WTC11 (cell line): ENCODE measurements at places on chromosomes 12 and 14. TPM values are rescaled to one million over a fixed set of nuclear protein-coding genes. Genes with fewer than 3 reads are reported as not detected.

GRCh38 chr14:96797582-96798349, 584 bp downstream of the VRK1 start:
- peak; percentile 33 for DNase-seq

- DNase-seq: no peak
Measured at GRCh38 chr12:117165342-117165741, 24.9 kb downstream of the FBXO21 start.

TCL1B gene
- 5.7 to 7.2 TPM (median 7.0 TPM) in 3 replicates for total RNA-seq

DNA sequence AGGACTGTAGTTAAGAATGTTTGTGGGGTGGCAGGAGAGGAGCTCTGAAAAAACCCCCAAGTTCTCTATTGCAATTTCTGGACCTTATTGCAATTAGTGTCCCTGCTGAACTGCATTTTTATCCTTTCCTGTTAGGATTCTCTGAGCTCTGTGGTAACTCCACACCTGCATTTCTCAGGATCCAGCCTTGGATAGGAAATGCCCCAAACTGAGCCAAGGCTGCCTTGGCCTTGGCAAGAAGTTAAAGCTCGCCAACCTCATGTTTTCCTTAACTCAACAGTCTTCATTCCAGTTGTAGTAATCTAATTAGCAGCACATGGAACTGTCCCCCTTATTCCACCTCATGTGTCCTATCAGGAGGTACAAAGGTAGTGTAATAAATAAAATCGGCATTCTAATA, 66.5 kb downstream of the C12orf75 start:
- no peak for DNase-seq

DIO3 gene
- total RNA-seq: 0.52 to 0.80 TPM (median 0.64 TPM) in 3 replicates

C12orf43 gene
- 19.1 to 20.7 TPM (median 19.2 TPM) in 3 replicates for total RNA-seq

CCDC197 gene
- not detected in 3 replicates for total RNA-seq

SMIM41 gene
- total RNA-seq: 0.14 to 0.21 TPM in 2 of 3 replicates, not detected in the other

GRCh38 chr14:99425272-99425681, 55.4 kb downstream of the SETD3 start:
- no peak for DNase-seq

C12orf54 gene
- total RNA-seq: not detected in 3 replicates

DNA sequence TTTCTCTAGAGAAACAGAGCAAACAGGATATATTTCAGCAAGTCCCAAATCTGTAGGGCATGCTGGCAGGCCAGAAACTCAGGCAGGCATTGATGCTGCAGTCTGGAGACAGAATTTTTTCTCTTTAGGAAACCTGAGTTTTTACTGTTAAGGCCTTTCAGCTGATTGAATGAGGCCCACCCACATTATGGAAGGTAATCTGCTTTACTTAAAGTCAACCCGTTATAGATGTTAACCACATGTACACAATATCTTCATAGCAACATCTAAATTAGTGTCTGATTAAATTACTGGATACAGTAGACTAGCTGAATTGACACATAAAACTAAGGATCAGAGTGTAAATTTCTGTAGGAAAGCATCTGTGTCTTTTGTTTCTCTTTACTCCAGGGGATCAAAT, 65.2 kb downstream of the SRGAP1 start:
- DNase-seq: no peak

DNA sequence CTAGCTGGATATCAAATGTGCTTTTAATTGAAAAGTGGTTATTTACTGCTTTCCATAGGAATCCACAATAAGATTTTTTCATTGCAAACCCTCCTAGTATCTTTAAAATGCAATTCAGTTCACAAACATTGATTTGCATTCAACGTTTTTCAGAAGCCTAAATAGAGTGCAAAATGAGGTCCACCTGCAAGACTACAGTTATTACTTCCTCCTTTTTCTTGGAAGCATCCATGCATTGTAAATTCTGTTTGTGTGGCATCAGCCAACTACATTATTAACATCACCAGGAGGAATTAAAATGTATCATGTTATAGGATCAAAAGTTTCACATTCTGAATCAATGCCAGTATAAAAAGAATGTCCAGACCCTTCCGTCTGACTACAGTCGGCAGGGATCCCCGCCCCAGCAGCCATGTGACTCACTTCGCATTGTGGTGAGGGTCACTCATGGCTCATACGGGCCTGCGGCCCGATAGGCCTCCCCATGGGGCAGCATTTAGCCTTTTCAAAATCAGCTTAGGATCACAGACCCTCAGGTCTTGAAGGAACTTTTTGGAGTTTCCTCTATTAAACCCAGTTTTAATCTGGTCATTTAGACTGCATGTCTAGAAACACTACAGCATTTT, 46.3 kb downstream of the NTF3 start:
- DNase-seq: no peak

DNA sequence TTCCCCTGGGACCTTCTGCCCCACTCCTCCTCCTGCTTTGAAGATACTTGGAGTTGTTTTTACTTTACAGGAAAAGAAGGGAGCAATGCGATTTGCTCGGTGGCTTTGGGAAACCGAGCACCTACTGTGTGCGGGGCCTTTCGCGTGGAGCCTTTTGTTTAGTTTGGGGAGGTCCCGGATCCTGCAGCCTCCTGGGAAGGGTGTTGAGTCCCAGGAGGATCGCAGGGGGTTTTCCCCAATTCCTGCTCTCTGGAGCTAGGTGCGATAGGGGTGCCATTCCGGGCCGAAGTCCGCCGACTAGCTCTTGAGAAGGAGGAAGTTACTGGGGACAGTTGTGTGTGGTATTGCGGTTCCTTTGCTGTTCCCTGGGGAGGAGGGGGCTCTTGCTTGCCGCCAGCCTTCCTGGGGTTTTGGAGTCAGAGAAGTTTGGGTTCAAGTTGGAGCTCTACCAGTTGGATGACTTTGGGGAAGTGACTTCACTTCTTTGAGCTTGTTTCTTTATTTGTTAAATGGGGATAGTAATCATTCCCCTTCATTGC, 1.1 kb downstream of the BRI3BP start:
- DNase-seq: no peak

- DNase-seq: no peak
Measured at GRCh38 chr12:12315838-12316237, 34.2 kb downstream of the MANSC1 start.

DNA sequence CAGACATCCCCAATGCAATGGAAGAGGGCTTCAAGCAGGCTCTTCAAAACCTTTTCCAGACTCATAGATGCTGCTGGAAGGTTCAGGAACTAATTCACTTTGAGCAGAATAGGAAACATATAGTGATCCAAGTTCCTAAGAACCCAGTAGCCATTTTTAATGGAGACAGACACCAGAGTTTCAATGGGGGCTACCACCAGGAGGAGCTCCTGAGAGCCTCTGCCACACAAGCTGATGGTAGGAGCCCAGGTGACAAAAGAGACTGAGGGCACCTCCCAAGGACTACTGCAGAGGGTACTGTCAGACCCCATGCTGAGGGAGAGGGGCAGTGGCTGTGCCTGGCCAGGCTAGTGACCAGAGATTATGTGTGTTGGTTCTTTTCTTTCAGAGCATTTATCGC, 45.9 kb downstream of the IFNG start:
- DNase-seq: peak; percentile 69

SYNE2 gene
- 69.8 to 71.1 TPM (median 70.5 TPM) in 3 replicates for total RNA-seq

SLC16A7 gene
- 2.7 to 4.1 TPM (median 3.4 TPM) in 3 replicates for total RNA-seq

DNA sequence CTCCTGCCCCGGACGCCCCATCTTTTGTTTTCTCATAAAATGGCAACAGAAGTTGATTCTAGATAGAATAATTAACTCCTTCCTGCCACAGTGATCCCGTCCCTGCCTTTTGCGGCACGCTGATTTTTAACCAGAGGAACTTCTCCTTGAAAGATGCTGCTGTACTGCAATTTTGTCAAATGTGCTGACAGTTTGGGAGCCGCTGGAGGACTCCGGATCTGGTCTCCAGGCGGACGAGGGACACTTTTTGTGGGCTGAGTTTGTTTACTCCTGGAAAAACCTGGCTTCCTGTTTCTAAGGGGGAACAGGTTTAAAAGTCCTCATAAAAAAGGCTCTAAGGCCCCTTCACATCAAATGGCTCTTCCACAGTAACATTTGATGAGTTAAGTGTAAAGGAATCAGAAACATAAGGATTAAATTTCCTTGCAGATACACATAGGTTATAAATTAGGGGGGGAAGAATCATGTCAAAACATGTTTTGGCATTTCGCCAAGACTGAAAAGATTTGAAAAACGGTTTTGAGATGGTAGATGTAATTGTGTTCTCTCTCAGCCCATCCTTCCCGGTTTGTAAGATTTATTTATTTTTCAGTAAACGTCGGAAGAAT, 15.5 kb downstream of the FZD10 start:
- no peak for DNase-seq

DNA sequence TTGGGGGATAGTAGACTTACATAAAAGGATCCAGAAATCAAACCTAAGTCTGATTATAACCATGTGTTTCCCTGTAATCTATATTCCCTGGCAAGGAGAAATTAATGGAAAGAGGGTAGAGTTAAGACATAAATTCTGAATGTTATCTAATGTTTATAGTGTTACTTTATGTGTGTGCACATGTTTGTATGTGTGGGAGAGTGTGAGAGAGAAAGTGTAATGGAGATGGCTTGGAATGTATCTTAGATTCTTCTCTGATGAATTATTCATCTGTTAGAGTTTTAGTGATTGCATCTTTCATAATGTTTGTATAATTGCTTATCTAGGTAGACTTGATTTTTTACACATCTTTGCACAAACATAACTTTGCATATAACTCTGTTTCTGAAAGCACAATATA, 490.9 kb downstream of the FLRT2 start:
- no peak for DNase-seq

- DNase-seq: no peak
Measured at GRCh38 chr12:116382686-116383530, 105.4 kb upstream of the MED13L start.
